ENCODE measurements at places on chromosomes 6 and 20.

GRCh38 chr6:137958811-137959565, 91.9 kb downstream of the TNFAIP3 start:
- DNase-seq = no peak

- no peak for DNase-seq
These were observed 100.8 kb upstream of the SLC35B3 start for GRCh38 chr6:8536122-8536521.

DNA sequence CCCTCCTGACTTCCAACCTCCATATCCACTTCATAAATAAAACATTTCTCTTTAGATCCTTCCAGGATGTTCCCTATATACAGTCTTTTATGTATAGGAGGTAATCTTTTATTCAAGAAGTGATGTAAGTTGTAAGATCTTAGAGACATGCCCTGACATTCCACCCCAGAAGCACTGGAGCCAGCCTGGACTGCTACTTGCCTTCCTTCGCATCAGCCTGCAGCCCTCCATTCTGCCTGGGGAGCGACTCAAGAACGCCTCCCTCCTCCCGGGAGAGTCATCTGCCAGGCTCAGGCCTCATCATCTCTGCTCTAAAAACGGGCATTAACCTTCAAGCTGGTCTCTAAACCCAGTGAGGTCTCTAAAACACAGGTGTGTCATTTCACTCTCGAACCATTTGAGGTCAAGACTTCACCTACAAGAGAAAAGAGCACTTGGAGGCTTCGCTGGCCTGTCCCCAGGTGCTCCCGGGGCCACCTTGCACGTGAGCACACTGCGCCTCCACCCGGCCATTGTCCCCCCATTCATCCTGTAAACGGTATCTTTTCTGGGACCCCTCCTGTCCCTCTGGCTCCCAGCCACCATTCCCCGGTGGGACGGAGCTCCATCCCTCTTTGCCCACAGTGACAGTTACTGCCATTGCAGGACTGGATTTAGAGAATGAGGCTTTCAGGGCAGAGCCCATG, 107.5 kb upstream of the PDE10A start:
- no peak for DNase-seq

DNA sequence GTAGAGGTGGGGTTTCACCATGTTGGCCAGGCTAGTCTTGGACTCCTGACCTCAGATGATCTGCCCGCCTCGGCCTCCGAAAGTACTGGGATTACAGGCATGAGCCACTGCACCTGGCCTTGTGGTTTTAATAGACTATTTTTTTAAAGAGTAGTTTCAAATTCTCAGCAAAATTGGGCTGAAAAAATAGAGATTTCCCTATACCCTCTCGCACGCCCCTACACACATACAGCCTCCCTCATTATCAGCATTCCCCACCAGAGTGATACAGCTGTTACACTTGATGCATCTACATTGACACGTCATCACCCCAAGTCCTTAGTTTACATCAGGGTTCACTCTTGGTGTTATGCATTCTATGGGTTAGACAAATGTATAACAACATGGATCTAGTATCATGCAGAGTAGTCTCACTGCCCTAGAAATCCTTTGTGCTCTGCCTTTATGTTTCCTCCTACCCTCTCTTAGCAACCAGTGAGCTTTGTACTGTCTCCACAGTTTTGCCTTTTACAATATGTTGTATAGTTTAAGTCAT, 103.6 kb downstream of the CDYL start:
- no peak for DNase-seq

DNA sequence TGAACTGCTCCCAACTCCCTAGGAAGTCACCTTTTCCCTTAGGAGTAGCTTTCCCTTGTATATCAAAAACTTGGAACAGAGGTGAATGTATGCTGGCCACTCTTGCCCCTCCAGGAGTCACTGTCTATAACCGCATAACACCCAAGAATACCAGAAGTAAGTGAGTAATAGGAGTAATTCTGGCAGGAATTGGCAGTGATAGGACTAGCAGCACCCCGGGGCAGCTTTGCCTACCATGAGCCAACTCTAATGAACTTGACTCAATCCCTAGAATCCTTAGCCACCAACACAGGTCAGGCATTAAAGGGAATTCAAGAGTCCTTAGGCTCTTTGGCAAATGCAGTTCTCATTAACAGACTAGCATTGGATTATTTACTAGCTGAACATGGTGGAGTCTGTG, 28.8 kb upstream of the CD164 start:
- DNase-seq = no peak

DNA sequence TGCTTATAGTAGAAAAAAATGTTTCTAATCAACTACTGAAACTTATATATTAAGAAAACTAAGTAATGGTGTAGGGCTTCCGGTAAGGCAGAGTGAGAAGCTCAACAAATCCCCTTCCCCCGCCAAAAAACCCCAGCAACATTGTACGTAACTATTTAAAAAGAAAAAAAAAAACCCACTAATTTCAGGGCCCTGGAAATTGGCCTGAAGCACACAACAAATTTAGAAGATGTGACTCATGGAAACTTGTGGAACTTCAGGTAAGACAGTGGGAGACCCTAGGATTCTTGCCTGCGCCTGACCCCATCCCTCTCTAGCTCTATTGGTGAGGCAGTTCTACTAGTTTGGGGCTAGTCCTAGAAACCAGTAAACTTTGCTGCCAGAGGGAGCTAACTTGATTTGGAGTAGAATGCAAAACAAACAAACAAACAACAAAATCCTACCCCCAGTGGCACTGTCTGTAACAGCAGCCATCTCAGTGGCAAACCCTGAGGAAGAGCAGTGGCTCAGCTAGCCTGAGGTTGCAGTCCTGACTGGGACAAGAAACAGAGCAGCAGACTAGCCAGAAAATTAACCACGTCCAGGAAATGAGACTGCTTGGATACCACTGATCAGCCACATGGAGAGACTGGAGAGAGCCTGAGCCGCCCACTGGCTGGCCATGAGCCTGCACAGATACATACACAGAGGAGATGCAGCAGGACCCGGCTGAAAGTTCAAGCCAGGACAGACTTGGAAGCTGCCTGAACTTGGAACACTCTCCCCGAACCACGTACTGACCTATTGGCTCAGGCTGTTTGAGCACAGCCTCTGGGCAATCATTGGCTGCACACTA, 135.1 kb downstream of the TBXT start:
- no peak for DNase-seq
